NCI-H187 treated with DMSO at 0.1 percent for 48 hours (cell line): ENCODE measurements at places on chromosomes 12 and 14.

DNA sequence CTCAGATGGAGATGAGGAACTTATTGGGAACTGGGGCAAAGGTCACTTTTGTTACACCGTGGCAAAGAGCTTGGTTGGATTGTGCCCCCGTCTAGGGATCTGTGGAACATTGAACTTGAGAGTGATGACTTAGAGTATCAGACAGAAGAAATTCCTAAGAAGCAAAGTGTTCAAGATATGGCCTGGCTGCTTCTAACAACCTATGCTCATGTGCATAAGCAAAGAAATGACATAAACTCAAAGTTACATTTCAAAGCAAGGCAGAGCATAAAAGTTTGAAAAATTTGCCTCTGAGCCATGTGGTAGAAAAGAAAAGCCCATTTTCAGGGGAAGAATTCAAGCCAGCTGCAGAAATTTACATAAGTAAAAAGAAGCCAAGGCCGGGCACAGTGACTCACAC lies 21.5 kb upstream of the RAP1B start:
- DNase-seq: no peak

- no peak for DNase-seq
Observed at GRCh38 chr14:63493246-63493645, 49.9 kb downstream of the PPP2R5E start.

DNA sequence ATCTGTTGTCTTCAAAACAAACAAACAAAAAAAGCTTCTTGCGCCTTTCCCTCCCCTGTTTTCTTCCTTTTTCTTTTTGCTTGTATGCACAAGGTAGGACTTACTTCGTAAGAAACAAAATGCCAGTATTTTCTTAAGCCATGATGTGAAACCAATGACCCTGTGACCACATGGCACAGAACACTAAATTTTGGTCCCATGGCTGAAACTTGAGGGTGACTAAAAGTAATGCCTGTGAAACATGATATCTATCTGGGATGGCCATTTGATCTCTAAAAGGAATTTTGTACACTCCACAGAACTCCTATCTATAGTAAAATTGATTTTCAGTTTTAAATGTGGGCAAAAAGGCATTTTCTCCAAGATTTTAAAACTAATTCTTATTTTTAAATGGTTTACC lies 63.6 kb downstream of the PAPOLA start:
- DNase-seq: no peak

- DNase-seq: no peak
Observed at GRCh38 chr14:51823706-51824105, 36.7 kb upstream of the GNG2 start.

DNA sequence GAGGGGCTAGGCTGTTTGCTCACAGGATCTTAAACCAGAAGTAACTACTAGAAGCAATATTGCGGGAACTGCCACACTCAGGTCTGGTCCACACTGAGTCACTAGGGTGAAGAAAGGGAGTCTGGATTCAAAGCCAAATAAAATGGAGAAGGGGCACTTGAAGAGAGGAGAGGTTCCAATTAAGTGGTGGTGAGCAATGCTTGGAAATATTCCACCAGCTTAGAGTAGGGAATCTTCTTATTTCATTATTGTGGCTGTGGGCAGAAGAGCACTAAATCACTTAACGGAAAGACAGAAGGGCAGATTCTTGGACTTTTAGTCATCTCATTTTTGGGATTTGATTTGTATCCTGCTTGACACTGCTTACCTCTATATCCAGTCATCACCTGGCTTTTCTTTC lies 48.6 kb upstream of the PPP1R12A start:
- DNase-seq: no peak

DNA sequence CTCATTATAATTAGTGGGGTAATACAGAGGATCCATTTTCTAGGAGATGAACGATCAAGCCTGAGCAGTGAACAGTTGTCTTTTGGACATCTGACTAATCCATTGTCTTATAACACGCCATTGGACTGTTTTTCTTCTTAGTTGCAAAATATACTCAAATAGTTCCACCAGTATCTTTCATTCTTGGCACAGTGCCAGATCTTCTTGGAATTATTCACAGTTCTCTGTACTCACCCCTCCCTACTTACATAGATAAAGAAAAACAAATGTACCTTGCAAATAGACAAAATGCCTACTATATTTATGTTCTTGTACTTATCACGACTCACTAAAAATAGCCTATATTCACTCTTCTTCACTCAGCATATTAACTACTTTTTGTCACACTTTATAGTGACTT lies 3.8 kb downstream of the CBLN3 start:
- no peak for DNase-seq

GRCh38 chr12:68944296-68945076 lies 11.5 kb upstream of the CPM start:
- DNase-seq: no peak

DNA sequence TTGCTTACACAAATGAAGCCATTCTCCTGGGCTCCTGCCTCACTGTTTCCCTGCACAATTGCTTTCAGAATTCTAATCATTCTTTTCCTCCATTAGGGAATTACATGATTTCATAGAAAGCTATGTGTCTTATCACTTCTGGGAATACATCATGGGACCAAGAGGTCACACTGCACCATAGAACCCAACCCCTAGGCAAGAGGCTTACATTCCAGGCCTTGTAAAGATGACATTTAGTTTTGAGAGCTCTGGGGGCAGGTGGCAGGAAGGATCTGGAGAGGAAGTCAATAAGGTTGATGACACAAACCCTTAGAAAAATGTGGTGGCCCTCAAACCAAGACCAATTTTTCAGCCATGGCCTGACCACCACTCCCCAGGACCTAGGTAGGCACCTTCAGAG lies 57.1 kb downstream of the NUAK1 start:
- no peak for DNase-seq

GRCh38 chr14:102464006-102464405 lies 45.6 kb downstream of the ANKRD9 start:
- DNase-seq: no peak

- no peak for DNase-seq
Observed at GRCh38 chr14:84535484-84535883, 994.5 kb upstream of the FLRT2 start.

DNA sequence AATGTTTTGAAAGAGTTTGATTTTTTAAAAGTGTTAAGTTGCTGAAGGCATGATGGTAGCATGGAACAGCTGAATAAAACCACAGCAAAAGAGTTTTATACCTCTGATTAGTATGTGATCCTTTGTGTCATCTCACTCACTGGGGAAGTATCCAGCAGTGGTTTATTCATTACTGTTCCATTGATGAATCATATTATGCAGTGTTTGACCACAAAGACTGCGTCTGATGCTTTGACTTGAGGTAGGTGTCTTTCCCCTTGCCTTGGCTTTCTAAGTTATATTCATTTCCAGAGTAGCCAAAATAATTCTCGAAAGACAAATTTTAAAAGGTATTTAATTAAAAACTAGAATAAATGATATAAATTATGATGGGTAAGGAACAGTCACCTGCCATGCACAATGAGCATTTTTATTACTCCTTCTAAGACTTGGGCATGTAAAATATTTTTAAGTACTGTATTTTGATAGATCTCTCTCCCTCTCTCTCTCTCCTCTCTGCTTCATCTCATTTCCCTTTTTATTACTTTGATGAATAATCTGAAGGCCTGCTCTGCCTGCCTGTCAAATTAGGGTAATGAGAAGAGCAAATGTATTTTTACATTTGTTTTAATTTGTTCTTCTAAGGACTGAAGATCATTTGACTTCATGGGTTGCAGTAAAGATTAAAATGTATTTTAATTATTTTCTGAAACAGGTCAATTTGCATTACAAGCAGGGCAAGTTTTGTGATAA lies 164.9 kb downstream of the NAV3 start:
- no peak for DNase-seq

- DNase-seq: no peak
Observed at GRCh38 chr12:81136519-81136918, 58.6 kb downstream of the ACSS3 start.

DNA sequence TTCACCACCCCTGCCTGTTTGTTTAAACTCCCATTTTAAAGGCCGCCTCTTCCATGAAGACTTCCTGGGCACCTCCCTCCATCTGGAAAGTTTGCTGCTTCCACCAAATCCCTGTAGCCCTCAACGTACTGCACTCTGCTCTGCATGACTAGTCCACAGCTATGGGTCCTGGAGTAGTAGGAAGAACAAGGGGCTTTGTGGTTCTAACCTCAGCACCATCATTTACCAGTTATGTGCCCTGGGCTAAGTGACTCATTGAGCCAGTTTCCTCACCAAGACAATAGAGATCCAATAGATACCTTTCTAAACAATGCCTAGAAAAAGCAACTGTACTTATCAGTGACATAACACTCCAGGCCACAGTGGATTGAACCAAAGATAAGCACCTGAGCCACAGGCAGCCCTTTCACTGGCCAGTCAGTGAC lies 8.5 kb upstream of the LTBP2 start:
- DNase-seq: no peak

DNA sequence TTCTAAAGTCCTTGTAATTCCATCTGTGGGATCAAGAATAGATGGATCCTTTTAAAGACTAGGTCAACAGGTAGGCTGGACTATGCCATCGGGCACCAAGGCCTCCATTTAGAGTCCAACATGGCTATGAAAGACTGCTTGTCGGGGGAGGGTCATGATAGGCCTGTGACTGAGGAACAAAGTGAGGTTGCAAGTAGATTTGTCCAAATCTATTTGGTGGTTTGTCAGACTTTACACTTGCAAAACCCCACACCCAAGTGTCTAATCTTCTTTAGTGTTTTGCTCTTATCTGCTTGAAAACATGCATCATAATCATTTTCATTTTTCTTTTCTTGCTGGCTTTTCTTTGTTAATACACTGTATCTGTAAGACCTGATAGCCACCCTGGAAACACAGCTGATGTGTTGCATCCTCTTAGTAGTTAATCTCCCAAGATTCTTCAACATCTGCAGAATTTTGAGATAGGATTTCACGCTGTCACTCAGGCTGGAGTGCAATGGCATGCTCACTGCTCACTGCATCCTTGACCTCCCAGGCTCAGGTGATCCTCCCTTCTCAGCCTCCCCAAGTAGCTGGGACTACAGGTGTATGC lies 50.3 kb downstream of the TDP1 start:
- no peak for DNase-seq

GRCh38 chr14:54667764-54668163 lies 100.8 kb downstream of the SAMD4A start:
- DNase-seq: no peak
